Activated CD4-positive, alpha-beta T cell treated with anti-CD3 and anti-CD28 coated beads, Interleukin-2, amount 10 ng/mL, durations not matched to agents 7 days and 5 days (primary cell): ENCODE measurements at places on chromosomes 1 and 21. TPM values are rescaled to one million over a fixed set of nuclear protein-coding genes. Genes with fewer than 3 reads are reported as not detected.

DNA sequence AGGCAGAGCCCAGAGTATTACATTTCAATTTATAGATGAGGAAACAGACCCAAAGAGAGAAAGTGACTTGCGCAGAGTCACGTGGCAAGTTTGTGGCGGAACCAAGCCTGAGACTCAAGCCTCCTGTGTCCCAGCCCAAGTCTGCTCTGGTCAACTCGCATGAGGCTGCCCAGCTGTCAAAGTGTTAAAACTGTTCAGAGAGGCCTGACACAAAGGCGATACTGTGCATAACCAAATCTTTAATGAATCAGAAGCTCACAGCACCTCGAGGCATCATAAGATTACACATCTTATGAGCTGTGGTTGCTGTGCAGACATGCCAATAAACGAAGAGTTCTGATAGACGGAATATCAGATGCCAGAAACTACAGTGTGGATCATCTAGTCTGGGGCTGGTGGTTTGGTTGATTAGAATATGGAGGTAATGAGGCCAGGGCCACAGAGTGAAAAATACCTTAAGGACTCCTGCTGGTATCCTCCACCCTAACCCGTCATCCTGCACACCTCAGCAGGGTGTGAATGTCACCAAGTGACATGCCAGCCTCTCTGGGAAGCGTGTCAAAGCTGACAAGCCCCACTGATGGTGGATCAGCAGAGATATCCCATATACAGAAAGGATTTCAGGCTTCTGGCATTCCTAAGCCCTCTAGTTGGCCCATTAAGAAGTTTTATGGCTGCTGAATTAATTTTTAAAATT, 42.2 kb downstream of the TNNT2 start:
- H3K27me3 ChIP-seq, result peaks cover 4% of the 10 kb centered on the region
- H3K36me3 ChIP-seq, result no peaks in the 10 kb centered on the region
- no peaks in the 10 kb centered on the region for H3K4me1 ChIP-seq
- no peak for DNase-seq

Gene TDRKH
- 17.3 TPM for total RNA-seq

DNA sequence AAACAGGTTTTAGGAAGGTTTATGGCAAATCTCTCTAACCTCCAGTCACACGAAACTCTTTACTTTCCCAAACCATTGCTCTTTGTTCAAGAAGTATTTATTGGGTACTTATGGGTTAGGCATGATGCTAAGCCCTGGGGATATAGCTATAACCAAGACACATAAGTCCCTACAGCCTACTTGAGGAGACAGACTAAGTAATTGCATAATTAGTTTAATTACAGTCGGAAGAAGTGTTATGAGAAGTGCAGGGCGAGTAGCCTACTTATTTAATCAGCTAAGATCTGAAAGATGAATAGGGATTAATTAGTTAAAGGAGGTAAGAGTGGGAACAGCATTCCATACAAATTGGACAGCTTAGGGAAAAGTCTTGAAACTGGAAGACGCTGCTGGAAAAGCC, 13.2 kb upstream of the NASP start:
- no peaks in the 10 kb centered on the region for H3K27me3 ChIP-seq
- H3K27ac ChIP-seq, result no peak overlapping the region
- H3K36me3 ChIP-seq, result peaks cover 20% of the 10 kb centered on the region

Gene TMCO1
- total RNA-seq, result 102 TPM

Gene ARMH1
- total RNA-seq, result 50.7 TPM

GRCh38 chr1:48207536-48208075, 14.9 kb upstream of the SLC5A9 start:
- H3K4me3 ChIP-seq, result no peak overlapping the region
- H3K27me3 ChIP-seq, result peaks cover 2% of the 10 kb centered on the region
- H3K4me1 ChIP-seq, result no peaks in the 10 kb centered on the region
- H3K27ac ChIP-seq, result no peak overlapping the region
- H3K36me3 ChIP-seq, result no peaks in the 10 kb centered on the region
- no peak for DNase-seq

Gene EXTL2
- 2.4 TPM for total RNA-seq

GRCh38 chr1:10209590-10209904, 823 bp upstream of the KIF1B start:
- H3K27ac ChIP-seq, result peak overlapping the region; percentile 74
- no peaks in the 10 kb centered on the region for H3K36me3 ChIP-seq
- H3K4me1 ChIP-seq, result peaks cover 30% of the 10 kb centered on the region
- peak overlapping the region; percentile 88 for H3K4me3 ChIP-seq
